A549 treated with DMSO at 1 μM for 4 hours (cell line): ENCODE measurements at places on chromosomes 3 and 15. TPM values are rescaled to one million over a fixed set of nuclear protein-coding genes. Genes with fewer than 3 reads are reported as not detected.

Gene MESP1
- total RNA-seq = 2.7 to 8.0 TPM (median 6.3 TPM) in 5 replicates

Gene PLSCR1
- total RNA-seq = 45.1 to 55.0 TPM (median 45.7 TPM) in 5 replicates

Gene KCNMB2
- total RNA-seq = not detected in 5 replicates

Gene DUOXA2
- total RNA-seq = not detected in 5 replicates

Gene LINGO1
- 7.1 to 12.6 TPM (median 8.4 TPM) in 5 replicates for total RNA-seq

Gene MKRN3
- 2.2 to 3.6 TPM (median 2.8 TPM) in 5 replicates for total RNA-seq
